Fibroblast of skin of back (primary cell): ENCODE measurements at places on chromosomes 4 and X.
A peak's percentile ranks its signal among the peaks of the same experiment; 100 is the strongest.

DNA sequence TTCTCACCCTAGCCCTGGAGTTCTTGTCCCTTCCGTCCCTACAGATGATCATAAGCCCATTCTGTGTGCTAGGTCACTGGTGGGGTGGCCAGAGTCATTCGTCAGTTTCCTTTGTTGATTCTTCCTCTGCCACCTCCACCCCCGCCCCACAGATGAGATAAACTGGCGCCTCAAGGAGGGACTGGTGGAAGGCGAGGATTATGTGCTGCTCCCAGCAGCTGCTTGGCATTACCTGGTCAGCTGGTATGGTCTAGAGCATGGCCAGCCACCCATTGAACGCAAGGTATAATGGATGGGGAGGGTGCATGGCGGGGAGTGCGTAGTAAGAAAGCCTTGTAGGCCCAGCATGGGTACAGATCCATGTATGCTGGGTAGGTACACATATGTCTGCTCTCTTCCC is 6.4 kb downstream of the USP11 start:
- no peak for DNase-seq

DNA sequence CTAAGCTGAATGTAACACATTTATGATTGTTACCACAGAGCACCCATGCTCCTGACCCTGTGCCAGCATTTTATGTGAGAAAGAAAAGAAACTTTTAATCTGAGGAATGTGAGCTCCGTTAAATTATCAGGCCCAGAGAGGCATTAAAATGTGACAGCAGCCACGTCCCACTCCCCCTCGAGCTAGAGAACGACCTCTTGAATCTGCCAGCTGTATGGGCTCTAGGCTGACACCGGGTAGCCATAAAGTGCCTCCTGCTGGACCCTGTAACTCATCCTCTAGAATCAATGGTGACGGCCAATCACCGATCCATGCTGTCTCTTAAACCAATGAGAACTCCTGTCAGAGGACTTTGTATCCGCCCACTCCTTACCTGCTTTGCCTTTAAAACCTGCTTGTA is 110.2 kb upstream of the ADRA2C start:
- DNase-seq, result peak; percentile 13

- DNase-seq, result no peak
Observed at GRCh38 chr4:30181918-30182317, 538.3 kb upstream of the PCDH7 start.

DNA sequence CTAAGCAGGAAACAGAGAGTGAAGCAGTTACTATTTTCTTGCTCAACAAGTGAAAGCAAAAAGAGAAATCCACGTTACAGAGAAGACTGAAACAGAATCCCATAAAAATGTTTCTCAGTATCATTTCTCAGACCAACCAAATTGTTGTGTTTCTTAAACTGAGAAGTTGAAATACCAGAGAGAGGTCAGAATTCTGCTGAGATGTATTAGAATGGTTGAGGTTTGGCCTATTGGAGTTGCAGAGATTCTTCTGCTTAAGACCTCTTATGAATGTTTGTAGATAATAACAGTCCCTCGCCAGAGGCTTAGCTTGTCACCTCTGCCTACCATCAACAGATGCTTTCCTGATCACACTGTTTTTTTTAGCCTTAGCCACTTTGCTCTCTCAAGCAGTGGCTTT is 481.4 kb downstream of the TRIML1 start:
- no peak for DNase-seq

DNA sequence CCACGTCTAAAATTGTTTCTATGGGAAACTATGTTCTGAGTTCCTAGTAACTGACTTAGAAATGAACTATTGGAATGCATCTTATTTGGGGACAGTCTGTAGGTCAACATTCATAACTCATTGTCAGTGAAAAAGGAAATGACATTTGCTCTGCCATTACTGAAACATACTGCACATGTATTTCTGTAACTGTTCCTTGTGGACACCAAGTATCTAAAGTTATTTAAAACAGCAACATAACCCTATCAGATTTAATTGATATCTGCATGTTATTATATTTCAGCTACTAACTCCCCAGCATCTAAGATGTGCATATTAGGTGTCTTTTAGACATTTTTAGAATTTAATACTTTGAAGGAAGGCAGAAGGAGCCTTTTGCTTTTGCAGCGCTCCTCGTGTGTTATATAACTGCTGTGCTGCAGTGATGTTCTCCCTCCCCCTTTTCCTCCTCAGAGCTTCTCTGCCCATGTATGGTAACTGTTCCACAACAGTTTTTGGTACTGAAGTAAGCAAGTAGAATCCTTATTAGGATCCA is 37.2 kb upstream of the TMEM131L start:
- DNase-seq, result no peak

- DNase-seq, result peak; percentile 15
Observed at GRCh38 chrX:134933248-134933647, 57.5 kb upstream of the SMIM10 start.

DNA sequence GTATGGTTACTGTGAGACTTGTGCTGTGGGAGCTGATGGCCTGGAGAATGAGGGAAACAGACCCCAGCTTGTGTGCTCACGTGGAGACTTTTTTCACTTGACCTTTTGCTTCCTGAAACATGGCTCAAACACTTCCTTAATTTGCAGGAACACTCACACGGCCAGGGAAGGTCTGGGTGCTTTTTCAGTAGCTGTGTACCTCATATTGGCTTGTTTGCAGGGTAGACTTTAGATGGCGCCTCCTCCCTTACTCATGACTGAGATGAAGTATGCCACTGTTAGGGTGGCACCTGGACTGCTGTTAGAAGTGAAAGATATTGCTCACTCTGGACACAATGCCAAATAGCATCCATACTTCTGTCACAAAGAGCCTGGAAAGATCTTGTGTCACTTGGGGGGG is 75.7 kb upstream of the WDR1 start:
- DNase-seq, result no peak

- no peak for DNase-seq
Observed at GRCh38 chr4:71400810-71401209, 62.0 kb downstream of the SLC4A4 start.

- no peak for DNase-seq
Observed at GRCh38 chrX:9465380-9466123, 694 bp downstream of the TBL1X start.

GRCh38 chrX:21958916-21959315 is 18.4 kb downstream of the SMS start:
- no peak for DNase-seq

- no peak for DNase-seq
Observed at GRCh38 chr4:54741202-54741601, 83.4 kb downstream of the KIT start.

DNA sequence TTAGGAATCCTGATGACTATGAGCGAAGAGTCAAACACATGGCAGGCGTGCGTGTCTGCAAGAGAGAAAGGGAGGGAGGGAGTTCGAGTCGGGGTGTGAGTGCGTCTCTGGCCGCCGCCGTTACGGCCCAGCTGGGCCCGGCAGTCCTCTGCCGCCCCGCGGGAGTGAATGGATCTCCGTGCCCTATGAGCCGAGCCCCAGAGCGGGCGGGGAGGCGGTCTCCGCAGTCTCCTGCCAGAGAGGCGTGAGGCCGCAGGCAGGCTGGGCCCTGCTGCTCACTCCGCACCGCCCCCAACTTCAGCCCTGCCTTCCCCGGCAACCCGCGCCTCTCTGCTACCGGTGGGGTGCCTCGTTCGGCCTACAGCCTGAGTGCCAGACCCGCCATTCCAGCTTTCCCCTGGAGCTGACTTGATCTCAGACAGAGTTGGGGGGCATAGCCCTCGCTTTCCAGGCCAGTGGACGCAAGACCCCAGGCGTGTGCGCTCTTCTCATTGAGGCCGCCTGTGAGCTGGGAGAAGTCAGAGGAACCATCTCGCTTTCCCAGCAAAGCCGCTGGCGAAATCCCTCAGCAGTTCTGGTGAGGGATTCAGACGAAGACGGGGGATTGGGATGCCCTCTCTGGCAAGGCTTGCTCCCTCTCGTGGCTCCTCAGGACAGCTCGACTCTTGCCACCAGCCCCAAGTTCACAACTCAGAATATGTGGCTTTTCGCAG is 1.4 kb downstream of the SLC16A2 start:
- DNase-seq, result peak; percentile 66

GRCh38 chrX:77264490-77264889 is 182.7 kb upstream of the FGF16 start:
- no peak for DNase-seq

- DNase-seq, result no peak
Observed at GRCh38 chr4:8645753-8646124, 53.2 kb downstream of the CPZ start.

DNA sequence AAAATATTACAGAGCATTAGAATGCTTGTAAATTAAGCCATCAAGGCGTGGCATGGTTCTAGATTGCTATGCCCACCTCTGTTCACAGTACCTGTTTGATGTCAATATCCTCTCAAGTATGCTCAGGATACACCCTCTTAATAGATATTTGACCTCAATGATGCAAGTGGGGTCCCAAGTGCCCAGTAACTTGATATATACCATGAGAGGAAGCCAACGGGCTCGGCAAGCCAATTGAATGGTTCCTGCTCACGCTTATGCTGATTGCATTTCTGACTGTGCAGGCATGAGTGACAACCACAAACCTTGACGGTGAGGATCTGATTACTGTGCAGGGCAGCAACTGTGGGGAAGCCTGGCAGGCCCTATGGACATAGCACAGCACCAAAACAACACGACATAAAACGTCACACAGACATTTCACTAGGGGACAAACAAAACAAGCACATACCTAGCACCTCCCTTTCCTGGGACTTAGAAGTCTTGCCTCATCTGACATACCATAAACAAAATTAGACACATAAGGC is 179.1 kb upstream of the ETNPPL start:
- no peak for DNase-seq

DNA sequence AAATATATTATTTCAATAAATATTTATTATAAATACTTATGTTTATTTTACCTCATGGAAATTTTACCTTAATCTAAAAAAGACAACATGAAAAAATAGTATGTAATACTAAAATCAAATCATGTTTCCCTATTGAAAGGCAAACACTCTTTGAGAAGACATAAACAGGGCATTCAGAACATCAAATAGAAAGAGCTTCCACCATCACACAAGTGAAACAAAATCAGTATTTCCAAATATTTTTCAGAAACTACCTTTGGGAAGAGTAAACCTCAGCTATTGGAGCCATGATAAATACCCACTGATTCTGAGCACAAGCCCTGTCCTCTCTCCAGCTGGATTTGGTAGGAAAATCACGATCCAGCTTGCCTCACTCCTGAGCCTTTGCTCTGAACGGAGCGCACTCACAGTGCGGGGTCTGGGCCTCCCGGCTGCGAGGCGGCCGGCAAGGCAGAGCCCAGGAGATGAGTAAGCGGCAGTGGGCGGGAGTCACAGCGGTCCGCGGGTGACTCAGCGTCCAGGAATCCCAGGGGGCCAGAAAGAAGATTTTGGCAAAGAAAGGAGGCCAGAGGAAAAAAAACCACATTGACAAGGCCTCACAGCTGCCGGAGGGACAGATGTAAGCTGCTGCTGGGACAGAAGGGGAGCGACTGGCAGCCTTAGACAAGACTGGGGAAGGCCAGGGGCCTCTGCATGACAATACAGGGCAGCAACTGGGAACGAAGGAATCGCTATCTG is 14.7 kb upstream of the ANXA5 start:
- peak; percentile 97 for DNase-seq

- DNase-seq, result no peak
Observed at GRCh38 chr4:158211222-158211621, 936 bp downstream of the TMEM144 start.

DNA sequence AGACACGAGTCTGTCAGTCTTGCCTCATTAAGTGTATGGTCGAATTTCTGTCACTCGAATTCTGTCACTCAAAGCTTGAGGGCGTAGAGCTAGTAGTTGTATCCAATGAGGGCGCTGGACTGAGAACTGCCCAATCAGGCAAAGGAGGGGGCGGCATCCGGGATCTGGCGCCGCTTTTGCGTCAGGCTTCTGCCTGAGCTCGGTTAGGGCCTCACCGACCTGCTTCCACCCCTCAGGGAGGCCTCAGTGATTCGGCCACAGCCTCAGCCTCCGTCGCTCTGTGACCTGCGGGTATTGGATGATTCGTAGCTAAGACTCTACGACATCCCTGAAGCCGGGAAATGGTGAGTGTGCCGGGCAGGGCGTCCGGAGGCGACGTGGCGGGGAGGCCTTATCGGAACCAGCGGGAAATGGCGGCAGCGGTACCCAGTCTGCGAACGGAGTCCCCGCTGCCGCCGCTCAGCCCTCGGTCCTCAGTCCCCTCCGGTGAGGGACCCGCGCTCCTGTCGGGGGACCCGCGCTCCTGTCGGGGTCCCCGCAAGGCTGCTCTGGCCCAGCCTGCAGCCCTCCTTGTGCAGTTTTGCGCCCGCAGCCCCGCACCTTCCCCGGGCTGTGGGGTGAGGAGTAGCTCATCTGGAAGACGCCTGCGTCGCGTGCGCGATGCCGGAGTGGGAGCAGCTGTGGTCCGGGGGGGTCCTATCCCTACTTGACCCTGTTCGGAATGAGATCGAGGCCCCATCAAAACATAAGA is 88.3 kb downstream of the ZNF718 start:
- peak; percentile 88 for DNase-seq

DNA sequence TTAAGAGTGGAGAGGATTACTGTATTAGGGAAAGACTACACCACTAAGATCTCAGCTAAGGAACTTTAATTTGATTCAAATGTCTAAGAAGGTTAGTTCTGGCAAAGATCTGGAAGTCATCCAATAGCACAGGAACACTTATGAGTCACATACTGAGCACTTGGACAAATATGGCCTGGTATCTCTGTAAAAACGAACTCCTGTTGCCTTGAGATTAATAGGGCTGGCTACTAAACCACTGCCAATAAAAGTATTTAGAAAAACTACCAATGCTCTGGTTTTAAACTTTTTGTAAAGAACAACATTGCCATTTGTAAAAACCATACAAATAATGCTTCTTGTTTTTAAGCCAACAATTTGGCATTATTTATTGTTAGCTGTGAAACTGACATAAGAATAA is 70.5 kb downstream of the SEC24D start:
- DNase-seq, result peak; percentile 98

- DNase-seq, result no peak
Observed at GRCh38 chrX:77346859-77347258, 100.3 kb upstream of the FGF16 start.

- DNase-seq, result peak; percentile 29
Observed at GRCh38 chr4:112765317-112765974, 128.5 kb downstream of the LARP7 start.

DNA sequence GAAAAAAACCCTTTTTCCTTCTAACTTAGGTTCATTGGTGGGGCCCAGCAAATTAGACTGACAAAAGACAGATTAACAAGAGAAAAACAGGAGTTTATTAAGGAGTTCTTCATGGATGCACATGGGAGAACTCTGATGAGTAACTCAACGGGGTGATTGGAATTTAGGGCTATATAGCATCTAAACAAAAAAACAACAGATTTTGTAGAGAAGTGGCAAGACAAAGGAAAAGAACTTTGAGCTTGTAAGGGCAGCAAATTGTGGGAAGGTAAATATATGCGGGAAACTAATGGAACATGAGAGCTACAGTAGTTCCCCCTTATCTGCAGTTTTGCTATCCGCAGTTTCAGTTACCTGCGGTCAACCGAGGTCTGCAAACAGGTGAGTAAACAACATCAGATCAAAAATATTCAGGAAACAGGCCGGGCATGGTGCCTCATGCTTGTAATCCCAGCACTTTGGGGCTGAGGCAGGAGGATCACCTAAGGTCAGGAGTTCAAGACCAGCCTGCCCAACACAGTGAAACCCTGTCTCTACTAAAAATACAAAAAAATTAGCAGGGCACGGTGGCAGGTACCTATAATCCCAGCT is 573.6 kb downstream of the ADGRL3 start:
- no peak for DNase-seq
